Fibroblast of the conjunctiva (primary cell): ENCODE measurements at places on chromosomes 6 and 20.

- DNase-seq, result no peak
These were observed 34.9 kb upstream of the HEY2 start for GRCh38 chr6:125714441-125715090.

- no peak for DNase-seq
These were observed 54.0 kb upstream of the STMND1 start for GRCh38 chr6:17047889-17048288.

GRCh38 chr6:2531426-2532215 lies 219.1 kb downstream of the MYLK4 start:
- DNase-seq, result peak; percentile 81

DNA sequence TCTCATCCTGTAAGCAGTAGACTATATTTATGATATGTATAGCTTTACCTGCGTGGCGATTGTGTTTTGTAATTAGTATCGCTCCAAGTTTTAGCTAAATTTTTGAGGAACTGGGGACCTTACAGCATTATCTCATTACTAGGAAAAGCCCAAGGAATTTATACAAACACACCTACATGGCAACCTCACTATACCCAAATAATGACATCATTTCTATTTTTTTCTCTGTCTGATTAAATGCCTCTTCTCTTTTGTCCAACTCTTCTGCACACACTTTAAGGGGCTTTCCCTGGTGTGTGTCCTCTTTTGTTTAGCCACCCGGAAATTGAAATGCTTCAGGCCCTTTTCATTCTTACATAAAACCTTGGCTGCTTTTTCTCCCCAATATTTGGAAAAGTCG lies 82.9 kb upstream of the EXOC2 start:
- DNase-seq, result no peak

- peak; percentile 18 for DNase-seq
These were observed 68.0 kb upstream of the KCNQ5 start for GRCh38 chr6:72553531-72554511.

GRCh38 chr6:144064402-144065212 lies 30.8 kb downstream of the SF3B5 start:
- DNase-seq, result no peak

DNA sequence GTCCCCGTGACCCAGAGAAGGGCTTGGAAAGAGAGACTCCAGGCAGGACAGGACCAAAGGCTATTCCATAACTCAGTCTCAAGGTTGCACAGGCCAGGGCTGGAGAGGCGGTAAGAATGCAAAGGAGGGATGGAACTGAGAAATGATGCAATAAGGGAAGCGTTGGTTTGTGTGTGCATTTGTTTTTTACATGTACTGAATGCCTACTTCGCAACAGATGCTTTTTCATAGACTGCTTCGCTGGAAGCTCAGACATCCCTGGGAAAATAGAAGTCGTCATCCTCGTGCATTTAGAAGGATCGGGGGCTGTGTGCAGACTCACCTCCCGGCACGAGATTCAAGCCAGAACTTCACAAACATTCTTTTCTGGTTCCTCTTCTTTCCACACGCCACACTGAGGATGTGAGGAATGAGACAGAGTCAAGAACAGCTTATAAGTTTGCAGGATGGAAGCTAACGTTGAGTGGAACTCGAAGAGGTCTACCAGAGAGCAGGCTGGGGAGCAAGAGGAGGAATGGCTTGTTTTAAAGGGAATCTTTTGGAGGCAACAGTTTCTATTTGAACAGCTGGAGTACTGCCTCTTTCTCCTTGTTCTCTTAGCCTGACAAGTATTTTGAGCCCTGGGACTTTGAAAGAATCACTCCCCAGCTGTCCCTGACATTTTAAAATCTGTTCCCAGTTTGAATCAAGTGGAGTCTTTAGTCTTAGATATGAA lies 19.3 kb upstream of the LY86 start:
- no peak for DNase-seq

- DNase-seq, result peak; percentile 41
These were observed 31.9 kb downstream of the TTI1 start for GRCh38 chr20:38001173-38001875.

DNA sequence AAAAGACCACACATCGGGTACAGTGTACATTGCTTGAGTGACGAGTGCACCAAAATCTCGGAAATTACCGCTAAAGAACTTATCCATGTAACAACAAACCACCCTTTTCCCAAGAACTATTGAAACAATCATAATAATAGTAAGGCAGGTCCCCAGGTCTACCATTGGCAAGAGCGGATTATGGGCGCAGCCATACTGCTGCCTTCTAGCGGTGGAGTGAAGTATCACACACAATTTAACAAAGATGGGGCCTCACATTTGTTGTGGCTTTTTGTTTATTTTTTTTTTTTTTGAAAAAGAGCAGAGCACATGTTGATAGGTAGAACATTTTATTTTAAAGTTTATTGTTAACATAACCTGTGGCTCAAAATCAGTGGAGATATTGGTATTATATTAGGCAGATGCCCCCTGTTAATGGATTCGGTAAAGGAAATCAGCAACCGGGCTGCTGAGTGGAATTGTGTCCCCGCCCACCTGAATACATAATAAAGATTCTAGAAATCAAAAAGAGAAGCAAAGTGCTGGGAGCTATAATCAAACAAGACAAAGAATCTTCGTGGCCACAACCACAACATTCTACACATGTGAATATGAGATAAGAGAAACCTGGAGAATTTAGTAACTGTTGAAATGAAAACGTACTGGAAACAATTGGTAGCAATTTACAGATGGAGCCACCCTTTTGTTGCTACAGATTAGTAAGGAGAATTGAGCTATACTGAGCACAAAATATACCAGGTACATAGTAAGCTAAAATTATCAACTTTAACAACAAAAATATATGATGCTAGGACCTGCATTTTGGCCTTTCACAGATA lies 94.2 kb upstream of the EXOC2 start:
- no peak for DNase-seq

DNA sequence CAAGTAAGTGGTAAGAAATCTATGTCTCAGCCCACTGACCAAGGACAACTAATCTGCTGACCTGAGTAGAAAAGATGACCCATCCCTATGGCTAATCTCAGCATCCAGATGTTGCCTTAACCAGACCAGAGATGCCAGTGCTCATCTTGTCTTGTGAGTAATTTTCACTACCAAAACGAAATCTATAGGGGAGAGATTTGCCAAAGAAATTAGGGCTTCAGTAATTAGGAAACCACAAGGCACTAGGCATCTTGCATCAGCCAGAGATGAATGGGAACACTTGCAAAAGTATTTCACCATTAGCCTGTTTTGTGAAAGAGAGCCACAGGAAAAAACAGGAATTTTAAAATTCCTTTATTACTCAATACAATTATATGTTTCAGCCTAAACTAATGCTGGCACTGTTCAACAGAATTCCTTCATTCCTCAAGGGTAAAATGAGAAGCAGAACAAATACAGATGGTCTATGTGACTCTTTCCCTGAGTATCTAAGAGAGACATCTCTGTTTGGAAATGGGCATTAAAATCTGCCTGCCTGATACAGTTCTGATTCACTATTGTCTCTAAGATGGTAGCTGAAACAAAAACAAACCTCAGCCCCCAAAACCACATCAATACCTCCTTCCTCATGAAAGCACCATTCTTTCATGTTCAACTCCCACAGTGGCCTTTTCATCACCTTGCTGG lies 87.8 kb downstream of the GMDS start:
- peak; percentile 67 for DNase-seq

- no peak for DNase-seq
These were observed 125.0 kb downstream of the ZDHHC14 start for GRCh38 chr6:157505912-157506491.

DNA sequence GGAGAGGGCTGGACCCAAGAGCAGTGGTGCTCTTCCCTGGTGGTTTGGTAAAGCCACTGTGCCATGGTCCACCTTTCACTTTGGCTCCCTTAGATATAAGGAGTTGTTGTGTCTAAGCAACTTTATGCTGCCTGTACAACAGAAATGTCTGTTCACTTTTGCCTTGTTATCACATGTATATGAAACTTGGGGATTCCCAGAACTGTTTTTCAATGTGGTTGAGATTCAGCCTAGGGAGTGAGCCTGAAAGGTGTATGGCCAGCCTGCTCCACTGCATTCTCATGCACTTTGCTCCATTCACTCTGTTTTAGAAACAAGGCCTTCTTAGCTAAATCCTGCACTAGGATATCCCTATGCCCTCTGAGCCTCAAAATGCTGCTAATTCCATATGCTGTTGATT lies 234.5 kb upstream of the THEMIS start:
- DNase-seq, result no peak

DNA sequence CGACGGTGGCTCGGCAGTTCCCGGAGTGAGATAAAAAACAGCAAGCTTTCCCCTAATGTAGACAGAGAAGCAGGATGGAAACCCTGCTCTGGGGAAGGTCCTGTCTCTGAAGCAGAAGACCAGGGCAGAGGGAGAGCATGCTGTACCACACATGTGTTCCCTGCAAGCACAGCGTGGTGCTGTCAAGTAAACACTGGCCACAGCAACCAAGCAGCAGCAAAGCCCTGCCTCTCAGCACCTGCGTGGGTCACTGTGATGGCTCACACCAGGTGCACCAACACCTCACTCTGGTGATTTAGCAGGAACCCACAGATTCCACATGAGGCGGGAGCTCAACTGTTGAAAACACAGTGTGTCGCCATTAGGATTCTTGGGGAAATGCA lies 65.2 kb upstream of the TXNDC5 start:
- no peak for DNase-seq

- peak; percentile 29 for DNase-seq
These were observed 187.5 kb upstream of the PDE10A start for GRCh38 chr6:165850434-165851019.

DNA sequence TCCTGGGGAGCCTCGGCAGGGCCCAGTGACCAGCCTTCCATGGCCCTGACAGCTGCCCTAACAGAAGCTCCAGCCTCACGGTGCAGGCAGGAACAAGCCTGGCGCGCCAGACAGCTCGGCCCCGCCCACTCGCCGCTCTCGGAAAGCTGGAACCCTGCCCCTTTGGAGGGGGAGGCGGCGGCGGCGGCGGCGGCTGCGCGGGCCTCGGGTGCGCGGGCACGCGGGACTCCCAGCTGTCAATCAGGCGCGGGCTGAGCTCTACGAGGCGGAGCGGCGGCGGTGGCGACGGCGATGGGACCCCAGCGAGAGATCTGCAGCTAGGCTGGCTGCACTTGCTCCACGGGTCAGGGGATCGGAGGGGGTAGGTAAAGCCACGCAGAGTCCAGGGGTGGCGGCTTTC lies at the start of gene NRSN1:
TSS of gene NRSN1 (plus strand) at position 236 of the 400 bp plus-strand sequence. CDS start 8,113 bp downstream, outside the sequence.
- no peak for DNase-seq

DNA sequence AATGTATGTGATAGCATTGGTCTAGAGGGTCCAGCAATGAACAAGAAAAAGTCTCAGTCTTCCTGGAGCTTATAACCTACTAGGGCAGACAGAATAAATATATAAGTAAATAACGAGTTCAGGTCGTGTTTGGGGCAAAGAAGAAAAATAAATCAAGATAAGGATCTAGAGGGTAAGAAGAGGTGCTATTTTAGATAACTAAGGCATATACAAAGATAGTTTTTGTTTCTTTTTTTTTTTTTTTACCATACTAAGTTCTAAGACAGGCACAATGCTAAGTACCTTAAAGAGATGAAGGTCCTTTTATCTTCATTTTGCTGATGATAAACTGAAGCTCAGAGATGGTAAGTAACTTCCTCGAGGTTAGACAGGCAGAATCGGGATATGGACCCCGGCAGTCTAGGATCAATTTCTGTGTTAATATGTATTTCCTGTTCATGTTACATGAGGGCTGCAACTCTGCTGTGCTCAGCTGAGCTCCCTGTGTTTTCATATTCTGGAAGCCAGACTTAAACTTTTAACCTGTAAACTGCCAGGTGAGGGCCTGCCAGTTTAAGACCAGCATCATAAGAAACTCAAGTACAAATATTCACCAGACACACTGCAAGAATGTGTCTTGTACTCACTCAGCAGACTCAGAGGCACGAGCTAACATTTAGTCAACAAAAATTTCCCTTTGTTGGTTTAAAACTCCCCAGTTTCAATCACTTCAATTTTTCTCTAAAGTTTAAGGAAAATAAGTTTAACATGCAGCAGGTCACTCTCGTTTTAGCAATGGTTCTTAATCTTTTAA lies 23.3 kb downstream of the SESN1 start:
- no peak for DNase-seq

- no peak for DNase-seq
These were observed at the start of gene GNAS for GRCh38 chr20:58852543-58853271. Gene GNAS, plus strand, starts transcription at chr20:58852716.

DNA sequence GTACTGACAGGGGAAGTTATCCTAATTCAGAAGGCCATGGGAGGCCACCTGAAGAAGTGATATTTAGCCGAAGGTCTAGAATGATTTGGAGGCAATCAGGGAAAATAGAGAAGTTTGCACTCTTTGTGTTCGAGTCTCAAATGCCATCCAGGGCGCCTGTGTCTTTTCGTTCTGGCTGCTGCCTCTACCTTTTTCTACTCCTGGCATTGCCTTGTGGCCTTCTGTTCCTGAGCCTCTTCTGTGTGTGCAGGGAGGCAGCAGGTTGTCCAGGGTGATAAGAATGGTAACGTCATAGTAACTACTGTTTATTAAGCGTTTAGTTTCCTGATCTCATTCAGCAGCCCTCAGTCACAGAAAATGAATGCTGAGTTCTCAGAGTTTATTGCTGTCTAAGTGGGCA lies 252.1 kb downstream of the FARS2 start:
- no peak for DNase-seq
